ENCODE measurements at places on chromosomes 2 and 18.

GRCh38 chr2:177754492-177754873 is 318.1 kb downstream of the PDE11A start:
- no peak for DNase-seq

- no peak for DNase-seq
These were observed 21.3 kb downstream of the MBD5 start for GRCh38 chr2:148042219-148042618.

- DNase-seq, result peak; percentile 23
These were observed 242.1 kb upstream of the RND3 start for GRCh38 chr2:150729495-150729955.

GRCh38 chr18:63040788-63041410 is 278.7 kb downstream of the BCL2 start:
- DNase-seq, result no peak

GRCh38 chr2:2000724-2001061 is 256.4 kb upstream of the PXDN start:
- no peak for DNase-seq

DNA sequence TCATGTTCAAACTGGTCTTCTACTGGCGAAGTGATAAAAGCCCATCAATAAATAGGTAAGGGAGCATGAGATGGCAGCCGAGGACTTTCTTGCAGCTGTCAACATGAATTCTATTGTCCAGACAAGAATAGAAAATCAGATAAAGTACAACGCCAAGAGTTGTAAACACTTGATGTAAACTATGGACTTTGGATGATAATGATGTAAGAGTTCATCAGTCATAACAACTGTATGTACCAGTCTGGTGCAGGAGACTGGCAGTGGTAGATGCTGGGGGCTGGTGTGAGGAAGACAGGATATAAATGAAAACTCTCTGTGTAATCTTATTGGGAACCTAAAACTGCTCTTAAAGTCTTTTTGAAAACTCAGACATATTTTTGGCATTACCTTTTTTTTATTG is 155.9 kb upstream of the RASGRP3 start:
- DNase-seq, result no peak

DNA sequence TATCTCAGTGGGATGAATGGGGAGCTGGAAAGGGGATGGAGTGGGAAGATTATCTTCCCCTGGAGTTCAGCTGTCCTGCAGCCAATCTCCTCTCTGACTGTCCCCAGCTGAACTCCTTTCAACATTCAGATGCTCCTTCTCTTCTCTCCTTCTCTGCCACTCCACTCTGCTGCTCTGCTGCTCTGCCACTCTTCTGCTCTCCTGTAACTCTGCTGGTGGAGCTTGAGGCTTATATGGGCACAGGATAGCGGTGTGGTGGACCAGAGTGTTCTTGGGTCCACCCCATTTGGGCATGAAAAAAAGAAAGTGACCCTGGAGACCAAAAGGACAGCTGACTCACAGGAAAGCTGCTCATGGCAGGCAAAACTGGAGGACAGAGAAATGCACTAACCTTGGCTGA is 26.6 kb downstream of the FAHD2B start:
- DNase-seq, result no peak

DNA sequence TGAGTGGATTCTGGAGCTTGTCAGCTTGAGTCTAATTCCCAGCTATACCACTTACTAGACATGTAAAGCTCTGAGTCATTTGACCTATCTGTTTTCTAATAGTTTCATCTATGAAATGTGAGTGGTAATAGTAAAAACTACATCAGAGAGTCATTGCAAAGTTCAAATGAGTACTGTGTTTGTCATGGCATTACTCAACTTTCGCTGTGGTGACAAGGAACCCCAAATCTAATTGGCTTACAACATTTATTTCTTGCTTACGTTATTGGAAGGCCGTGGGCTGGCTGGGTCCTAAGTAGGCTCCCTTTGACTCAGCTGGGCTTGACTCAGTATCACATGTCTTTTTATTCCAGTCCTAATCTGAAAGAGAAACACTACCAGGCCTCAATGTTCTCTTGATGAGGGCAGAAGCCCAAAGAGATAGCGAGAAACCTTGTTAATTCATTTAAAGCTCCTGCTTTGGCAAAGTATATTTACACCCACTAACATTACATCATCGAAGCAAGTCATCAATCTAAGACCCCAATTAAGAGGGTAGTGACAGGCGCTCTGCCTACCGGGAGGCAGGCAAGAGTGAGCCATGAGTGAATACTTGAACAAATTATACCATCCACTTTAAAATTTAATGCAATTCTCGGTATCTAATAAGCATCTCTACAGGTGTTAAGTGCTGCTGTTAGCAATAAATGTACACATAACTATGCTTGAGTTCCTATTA is 431.8 kb upstream of the SPHKAP start:
- DNase-seq, result peak; percentile 98

DNA sequence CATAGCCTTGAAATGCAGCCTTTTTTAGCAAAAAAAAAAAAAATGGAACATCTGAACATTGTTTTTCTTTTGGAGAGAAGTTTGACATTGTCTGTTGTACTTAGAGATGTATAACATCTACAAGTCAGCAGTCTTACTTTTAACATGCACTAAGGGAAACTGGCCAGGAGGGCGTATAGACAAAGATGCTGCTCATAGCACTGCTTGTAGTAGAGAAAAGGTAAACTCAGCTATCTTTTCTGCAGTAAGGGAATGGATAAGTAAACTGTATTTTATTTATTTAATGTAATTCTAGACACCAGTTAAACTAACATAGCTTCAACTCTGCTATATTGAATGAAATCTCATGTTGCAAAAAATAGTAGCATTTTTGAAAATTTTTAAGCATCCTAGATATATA is 489.6 kb downstream of the PTPRM start:
- DNase-seq, result no peak

DNA sequence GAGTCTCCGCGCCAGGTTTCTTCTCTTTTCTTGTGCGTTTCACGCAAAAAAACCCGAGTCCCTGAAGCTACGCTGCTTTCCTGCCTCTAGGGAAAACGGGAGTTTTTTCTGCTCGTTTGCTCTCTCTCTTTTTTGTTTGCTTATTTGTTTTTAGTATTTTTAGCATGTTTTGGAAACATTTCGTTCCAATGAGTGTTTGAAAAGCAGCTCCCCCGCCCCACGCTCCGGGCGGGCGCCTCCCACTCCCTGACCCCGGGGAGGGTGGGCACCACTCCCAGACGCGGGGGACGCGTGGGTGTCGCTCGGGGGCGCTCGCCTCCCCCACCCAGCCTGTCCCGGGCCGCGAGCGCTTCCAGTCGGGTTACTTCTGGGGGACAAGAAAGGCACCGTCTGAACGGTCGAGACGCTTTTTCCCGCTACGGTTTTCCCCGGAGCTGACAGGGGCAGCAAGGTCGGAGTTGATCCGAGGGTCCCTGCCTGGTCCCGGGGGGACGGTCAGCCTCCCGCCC is 446 bp upstream of the EFHD1 start:
- peak; percentile 14 for DNase-seq

DNA sequence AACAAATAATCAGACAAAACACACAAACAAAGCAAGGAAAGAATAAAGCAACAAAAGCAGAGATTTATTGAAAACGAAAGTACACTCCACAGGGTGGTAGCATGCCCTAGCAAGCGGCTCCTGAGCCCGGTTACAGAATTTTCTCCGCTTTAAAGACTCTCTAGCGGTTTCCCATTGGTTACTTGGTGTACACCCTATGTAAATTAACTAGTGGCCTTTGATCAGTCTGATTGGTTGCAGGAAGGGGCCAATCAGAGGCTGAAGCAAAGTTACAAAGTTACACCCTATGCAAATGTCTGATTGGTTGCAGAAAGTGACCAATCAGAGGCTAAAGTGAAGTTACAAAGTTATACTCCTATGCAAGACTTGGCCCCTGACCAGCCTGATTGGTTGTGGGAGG is 242.9 kb downstream of the LDLRAD4 start:
- no peak for DNase-seq

DNA sequence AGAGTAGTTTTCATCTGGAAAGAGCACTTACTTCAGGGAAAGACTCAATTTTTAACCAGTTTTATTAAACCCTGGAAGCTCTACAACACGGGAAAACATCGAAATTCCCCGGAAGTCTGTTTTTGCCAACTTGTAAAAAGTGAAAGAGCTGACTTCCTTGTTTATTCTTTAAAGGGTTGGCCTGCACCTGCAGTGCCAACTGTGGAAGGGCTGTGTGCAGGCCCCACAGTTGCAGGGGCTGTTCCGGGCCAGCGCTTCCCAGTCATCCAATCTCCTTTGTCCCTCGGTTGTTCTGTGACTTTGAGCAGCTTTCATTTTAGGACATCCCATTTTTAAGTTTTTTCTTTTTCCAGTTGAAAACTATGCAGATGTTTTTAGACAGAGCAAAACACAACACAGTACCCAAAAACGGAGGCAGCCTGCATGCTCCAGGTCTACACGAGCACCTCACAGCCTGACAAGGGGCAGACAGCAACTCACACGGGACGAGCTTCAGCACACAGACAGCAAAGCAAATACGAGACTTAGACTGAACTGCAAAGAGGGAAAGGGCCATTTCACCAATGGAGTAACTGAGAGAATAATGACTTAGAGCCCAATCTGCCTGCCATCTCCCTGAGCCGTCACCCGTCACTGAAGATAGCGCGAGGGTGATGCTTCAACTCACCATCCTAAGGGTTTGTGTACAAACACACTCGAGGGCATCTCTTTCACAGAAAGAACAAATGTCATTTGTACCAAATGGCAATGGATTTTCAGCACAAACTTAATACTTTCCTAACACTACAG is 70.6 kb downstream of the EMILIN2 start:
- DNase-seq, result no peak

GRCh38 chr2:85987266-85988174 is 98.7 kb upstream of the ST3GAL5 start:
- no peak for DNase-seq

DNA sequence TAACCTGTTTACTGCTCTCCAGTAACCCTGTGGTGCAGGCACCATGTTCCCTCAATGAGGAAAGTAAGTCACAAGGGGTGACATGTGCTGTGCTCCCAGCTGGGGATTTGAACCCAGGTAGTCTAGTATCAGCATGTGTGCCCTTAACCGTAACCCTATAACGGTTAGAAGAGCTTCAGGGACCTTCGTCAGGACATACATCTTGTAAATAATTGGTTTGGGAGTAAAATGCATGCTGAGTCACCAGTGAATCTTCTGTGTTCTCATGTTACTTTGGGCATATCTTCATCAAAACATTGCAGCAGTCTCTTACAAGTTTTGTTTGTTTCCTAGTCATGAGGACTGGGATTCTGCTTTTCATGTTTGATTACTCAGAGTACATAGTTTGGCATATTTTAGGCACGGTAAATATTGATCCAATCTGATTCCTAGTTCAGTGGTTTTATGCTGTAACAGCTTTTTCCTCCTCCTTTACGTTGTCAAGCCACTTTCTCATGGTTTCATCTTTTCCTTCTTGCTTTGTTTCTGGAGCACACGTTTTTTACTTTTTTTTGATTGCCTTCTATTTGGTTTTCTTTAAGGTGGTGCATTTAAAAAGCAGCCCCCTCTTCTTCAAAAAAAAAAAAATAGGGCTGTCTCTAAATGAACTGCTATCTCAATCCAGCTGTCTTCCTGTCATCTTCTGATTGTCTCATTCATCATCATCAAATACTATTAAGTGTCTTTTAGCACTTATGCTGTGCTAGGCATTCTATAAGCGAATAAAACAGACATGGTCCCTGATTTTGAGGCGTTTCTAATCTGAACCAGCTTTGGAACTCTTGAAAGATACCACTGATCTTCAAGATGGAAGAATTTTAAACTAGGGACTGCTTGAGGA is 50.4 kb downstream of the CLIP4 start:
- DNase-seq, result peak; percentile 82

- DNase-seq, result peak; percentile 8
These were observed 1.5 kb upstream of the GMCL1 start for GRCh38 chr2:69827796-69828540.

DNA sequence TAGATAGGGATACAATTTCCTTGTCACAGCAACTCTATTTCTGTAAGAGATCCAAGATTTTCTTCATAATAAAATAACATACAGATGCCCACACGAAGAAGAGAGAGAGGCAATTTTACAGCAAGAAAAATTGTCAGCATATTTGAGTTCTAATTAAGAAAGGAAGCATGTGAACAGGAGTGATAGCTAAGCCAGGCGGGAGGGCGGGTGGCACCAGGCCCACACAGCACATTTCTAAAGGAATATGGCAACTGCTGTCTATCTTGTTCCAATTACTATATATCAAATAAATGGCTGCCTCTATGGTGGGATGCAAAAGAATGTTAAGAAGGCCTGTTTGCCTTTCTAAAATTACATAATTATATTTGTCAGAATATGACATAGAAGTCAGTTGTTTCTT is 248.3 kb upstream of the DOK6 start:
- no peak for DNase-seq

DNA sequence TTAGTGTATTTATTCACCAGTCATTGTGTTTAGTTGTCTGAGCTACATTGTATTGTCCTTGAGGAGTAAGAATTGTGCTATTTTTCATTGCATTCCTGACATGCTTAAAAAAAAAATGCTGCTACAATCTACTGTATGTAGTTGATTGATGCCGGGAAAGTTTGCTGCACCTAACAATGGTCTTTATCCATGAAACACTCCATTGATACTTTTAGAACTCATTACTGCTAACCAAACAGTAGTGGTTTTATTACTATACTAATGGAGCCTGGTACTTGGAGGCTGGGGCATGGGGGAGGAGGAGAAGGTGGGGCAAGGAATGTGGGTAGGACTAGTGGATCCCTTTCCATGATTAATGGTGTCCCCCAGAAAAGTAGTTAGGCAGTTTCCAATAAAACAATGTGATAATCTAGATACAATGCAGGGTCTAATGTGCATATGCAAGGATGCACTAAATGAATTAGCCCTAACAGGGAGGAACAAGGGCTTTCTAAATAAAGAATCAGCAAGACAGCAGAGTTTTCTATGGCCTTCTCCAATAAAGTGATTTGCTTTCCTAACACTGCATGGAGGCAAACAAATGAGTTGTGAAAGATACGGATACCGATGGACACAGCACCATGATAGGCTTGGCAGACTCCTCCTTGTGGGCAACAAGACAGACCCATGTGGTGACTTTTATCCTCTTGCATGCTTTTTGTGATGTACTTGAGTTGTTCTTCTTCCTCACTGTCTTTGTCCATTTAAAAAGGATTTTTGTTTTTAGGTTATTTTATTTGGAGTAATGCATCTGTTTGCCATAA is 78.5 kb downstream of the FMNL2 start:
- no peak for DNase-seq

DNA sequence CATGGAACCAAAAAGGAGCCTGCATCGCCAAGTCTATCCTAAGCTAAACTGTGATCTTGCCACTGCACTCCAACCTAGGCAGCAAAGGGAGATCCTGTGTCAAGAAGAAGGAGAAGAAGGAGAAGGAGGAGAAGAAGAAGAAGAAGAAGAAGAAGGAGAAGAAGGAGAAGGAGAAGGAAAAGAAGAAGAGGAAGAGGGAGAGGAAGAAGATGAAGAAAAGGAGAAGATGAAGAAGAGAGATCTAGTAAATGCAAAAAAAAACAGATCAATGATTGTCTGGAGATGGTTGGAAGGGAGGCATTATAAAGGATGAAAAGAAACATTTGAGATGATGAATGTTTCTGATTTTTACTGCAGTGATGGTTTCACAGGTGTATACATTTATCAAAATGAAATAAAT is 1629.0 kb upstream of the PIK3C3 start:
- no peak for DNase-seq

GRCh38 chr2:224283466-224283965 is 118.4 kb downstream of the FAM124B start:
- DNase-seq, result no peak
